ENCODE measurements at places on chromosomes 4 and X.
A peak's percentile ranks its signal among the peaks of the same experiment; 100 is the strongest.

DNA sequence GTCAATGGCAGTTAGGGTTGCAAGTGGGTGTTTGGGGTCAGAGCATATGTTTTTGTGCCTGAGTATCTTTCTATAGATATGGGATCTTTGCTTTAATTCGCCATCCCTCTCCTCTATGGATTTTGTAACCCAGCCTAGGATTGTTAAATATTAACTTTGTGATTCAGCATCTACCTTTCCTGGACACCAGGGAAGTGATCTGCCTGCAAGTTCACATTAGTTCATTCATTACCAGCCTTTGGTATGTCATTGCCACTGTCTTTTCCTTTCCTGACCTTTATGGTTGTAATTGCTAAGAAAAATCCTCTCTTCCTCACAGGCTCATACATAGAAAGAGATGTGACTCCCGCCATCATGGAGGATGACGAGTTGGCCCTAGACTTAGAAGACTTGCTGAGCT lies 73.8 kb downstream of the KIT start:
- no peak for DNase-seq

- DNase-seq, result no peak
Observed at GRCh38 chrX:134706138-134706537, 47.9 kb upstream of the PLAC1 start.

GRCh38 chr4:87209696-87210095 lies 10.7 kb downstream of the KLHL8 start:
- no peak for DNase-seq

GRCh38 chr4:21991050-21991449 lies 42.5 kb upstream of the KCNIP4 start:
- no peak for DNase-seq

GRCh38 chr4:101807351-101807750 lies 16.8 kb downstream of the BANK1 start:
- DNase-seq, result no peak

- DNase-seq, result no peak
Observed at GRCh38 chrX:134443461-134443860, 16.5 kb upstream of the HPRT1 start.

DNA sequence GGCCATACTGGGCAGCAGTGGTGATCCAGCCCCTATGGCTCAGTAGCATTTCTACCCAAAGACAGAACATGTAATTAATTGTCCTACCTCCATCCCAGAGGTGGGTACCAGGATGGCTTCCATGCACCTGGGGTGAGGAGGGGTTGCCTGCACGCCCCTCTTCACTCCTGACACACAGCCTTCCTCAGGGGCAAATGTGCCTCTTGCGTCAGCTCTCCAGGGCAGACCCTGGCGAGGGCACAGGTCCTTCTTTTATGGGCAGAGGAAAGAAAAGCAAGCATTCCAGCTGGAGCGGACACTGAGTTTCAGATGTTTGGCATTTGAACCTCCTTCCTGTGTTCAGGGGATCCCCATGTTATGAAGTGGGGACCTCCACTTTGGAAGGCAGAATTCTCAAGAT lies 95.6 kb downstream of the PHKA2 start:
- no peak for DNase-seq

GRCh38 chr4:173910891-173911290 lies 372.6 kb downstream of the FBXO8 start:
- no peak for DNase-seq

GRCh38 chr4:144579411-144580030 lies 66.4 kb upstream of the HHIP start:
- no peak for DNase-seq

DNA sequence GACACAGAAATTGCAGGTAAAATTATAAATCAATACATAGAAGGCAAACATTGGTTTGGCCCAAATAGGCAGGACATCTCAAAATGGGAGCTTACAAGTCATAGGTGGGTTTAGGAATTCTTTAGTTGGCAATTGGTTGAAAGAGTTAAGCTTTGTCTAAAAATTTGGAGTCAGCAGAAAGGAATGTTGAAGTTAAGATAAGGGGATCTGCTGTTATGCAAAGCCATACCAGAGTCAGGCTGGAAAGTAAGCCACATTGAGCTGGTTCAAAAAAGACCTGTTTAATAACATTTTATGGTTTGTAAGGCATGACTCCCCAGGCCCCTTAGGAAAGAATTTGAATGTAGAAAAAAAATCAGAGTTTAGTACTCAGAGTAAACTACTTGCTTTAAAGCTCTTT lies 92.6 kb downstream of the IL13RA2 start:
- DNase-seq, result no peak

DNA sequence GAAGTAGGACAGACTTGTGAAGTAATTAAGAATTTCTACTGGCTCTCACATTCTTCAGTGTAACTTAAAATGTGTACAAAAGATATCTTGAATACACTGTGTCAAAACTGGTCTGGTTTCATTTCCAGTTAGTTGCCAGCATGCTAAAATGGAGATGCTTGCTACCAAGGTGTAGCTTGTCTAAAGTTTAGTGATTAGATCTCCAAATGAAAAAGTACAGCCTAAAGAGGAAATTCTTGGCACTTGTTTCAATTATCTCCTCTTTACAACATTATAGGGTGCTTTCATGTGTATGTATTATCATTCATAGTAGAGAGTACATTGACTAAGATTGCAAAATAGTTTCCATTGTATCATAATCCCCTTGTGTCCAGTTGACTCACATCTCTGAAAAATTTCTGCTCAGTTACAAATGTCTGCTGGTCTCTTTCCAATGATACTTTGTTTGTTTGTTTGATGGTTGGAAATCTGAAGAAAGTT lies 97.3 kb upstream of the SPRY1 start:
- DNase-seq, result peak; percentile 33

DNA sequence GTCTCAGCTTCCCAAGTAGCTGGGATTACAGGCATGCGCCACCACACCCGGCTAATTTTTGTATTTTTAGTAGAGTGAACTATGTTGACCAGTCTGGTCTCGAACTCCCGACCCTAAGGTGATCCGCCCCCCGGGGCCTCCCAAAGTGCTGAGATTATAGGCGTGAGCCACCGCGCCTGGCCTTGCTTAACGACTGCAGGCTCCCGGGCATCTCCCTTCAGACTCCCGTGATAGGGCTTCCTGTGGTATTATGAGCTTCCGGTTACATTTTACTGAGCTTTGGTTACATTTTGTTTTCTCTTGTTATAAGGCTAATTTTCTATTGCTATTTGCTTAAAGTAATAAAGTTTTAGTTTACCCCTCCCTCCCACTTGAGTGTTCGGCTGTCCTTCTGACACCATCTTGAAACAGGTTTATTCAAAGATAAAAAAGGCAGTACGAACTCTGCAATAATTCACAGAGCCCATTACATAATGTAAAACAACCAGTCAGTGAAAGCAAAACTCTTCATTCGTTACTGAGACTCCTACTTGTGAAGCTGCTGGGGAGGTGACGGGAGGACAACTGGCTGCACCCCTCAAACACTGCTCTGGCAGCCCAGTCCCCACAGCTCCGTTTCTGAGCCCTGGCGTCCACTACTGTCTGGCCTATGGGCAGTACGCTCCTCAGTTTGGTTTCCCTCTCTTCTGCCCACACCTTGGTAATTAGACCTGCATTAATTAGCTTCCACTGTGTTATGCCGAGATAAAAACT lies 795.7 kb upstream of the SLIT2 start:
- DNase-seq, result no peak

DNA sequence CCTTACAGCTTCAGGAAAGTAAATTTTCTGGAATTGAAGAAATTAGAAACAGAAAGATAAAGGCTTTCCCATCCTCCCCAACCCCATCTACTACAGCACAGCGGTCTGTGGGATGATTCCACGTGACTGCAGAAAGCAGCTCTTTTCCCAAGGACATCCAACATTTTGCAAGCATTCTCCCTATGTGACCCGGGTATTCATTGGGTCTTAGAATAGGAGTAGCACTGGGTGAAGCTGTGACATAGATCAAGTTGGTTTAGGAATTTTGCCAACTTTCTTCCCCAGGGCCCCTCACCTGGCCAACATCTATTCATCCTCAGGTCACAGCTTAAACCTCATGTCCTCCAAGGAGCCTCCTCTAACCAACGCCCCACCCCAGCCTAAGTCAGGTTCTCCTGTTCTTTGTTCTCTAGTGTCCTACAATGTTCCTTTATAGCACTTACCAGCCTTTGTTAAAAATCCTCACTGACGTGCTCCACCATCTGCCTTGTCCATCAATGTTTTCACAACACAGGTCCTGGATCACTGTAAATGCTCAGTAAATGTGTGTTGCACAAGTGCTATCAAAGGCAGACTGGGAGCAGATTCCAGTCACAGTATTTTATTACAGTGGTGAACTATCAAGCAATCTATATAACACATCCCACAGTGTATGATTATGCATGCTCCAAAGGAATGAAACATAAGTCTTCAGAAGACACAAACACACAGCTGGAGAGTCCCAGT lies 80.9 kb upstream of the MTM1 start:
- no peak for DNase-seq

DNA sequence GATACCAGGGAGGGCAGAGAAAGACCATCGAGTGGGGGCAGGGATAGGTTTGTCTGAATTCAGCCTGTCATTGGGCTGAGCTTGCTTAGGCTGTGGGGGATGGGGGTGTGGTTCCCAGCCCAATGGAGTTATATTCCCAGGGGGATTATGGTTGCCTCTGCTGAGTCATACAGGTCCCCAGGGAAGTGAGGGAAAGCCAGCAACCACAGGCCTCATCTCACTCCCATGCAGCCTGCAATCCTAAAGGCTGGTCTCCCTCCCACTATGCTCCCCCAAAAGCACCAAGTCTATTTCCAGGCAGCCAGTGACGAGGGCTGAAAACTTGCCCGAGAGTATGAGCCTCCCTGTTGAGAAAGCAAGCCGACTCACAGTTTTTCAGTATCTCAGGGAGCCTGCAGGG lies 39.3 kb downstream of the AFM start:
- peak; percentile 41 for DNase-seq

GRCh38 chrX:41005445-41005992 lies 79.7 kb upstream of the USP9X start:
- DNase-seq, result no peak

DNA sequence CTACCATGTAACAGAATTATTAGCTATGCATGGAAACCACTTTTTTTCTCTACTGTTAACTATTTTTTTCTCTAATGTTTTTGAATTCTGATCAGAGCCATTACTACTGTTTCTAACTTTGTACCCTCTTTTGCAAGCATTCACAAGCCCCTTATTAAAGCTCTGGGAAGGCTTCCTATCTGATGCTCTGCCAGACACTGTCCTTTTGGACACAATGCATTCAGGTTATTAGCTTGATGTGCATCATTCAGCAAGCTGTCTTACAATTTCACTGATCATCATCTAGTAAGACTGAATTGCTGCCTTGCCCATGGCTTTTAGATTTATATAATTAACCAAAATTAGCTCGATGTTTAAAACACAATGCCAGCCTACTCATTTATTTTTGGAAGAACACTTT lies 155.1 kb downstream of the NR3C2 start:
- DNase-seq, result no peak

DNA sequence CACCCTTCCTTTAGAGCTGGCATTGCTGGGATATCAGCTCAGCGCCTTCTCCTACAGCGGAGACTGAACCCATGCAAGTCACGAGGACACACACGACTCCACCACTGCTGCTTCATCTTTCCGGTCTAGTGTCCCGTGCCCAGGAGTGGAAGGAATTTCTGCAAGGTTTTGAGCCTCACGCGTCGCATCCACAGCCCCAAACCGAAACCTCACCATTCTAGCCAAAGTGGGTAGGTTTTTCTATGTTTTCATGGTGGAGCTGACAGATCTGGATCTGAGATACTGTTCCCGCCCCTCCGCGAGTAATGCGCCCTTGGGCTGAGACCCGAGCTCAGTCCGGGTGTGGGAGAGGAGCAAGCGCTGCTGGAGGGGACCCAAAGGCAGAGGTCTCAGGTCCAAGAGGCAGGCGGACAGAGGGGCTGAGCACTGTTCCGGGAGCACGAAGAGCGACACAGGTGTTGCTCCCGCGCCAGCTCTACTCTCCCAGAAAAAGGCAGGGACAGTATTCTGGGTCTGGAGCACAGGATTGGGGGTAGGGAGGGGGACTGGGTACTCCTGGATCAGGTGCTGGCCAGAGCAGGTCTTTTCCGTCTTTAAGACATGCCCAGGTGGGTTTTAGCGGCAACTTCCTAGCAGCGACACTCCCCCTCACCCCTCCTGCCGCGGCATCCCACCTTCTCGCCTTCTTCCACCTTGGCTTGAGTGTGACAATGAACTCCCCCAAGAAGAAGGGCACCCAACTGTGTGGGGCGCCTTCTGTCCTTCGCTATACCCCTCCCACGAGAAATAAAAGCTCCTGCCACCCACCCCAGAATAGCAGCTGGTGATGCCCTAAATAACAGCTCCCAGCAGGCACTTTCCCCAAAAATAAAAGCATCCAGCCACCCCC lies 1.8 kb downstream of the EPHA5 start:
- no peak for DNase-seq

GRCh38 chr4:139808808-139809756 lies 143.5 kb downstream of the MGST2 start:
- DNase-seq, result no peak

GRCh38 chr4:130008461-130008860 lies 912.5 kb downstream of the C4orf33 start:
- DNase-seq, result no peak

- DNase-seq, result no peak
Observed at GRCh38 chrX:68183612-68184214, 249.6 kb downstream of the OPHN1 start.

DNA sequence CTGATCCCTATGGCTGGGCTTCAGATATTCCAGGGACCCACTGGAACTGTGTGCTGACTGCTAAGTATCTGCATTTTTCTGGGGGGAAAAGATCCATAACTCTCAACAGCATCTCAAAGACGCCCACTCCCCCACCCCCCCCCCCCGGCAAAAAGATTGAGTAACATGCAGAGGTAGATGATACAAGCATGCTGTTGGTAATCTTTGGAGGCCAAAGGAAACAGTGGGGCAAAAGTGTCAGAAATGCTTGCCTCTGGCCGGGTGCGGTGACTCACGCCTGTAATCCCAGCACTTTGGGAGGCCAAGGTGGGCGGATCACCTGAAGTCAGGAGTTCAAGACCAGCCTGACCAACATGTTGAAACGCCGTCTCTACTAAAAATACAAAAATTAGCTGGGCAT lies 12.2 kb downstream of the XPNPEP2 start:
- DNase-seq, result no peak

GRCh38 chr4:144709793-144710525 lies 64.0 kb downstream of the HHIP start:
- no peak for DNase-seq

DNA sequence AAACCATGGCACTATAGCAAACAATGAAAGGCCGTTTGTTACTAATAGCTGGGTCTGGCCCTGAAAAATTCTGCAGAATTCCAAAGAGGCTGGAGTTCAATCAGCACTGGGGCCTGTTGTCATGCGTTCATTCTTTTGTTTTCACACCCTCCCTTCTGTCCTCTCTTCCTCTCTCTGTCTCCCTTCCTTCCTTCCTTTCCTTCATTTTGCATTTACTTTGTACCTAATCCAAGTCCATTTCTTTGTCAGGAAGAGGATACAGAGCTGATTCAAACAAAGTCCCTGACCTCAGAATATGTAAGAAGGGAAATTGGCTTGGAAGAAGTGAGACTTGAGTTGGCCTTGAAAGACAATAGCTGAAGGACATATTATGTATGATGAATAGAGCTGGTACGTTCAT lies 119.6 kb upstream of the LDB2 start:
- no peak for DNase-seq

GRCh38 chr4:13938299-13938698 lies 310.8 kb upstream of the BOD1L1 start:
- DNase-seq, result no peak

All from brain pericyte (primary cell).